Vagina (tissue), 2 donors: ENCODE measurements at places on chromosomes 11 and 22. TPM values are rescaled to one million over a fixed set of nuclear protein-coding genes. Genes with fewer than 3 reads are reported as not detected.
A peak's percentile ranks its signal among the peaks of the same experiment; 100 is the strongest.

Gene HTR3A
- not detected for total RNA-seq

Gene TTC9C
- 18.7 TPM for total RNA-seq

- no peaks in the 10 kb centered on the region for H3K27me3 ChIP-seq
- no peaks in the 10 kb centered on the region for H3K36me3 ChIP-seq
- peaks cover 39% of the 10 kb centered on the region for H3K4me1 ChIP-seq
- DNase-seq = no peak
- H3K4me3 ChIP-seq = no peak overlapping the region
- peak overlapping the region; percentile 71 for H3K27ac ChIP-seq
Observed at GRCh38 chr22:17847360-17848078, 73.2 kb upstream of the BID start.

DNA sequence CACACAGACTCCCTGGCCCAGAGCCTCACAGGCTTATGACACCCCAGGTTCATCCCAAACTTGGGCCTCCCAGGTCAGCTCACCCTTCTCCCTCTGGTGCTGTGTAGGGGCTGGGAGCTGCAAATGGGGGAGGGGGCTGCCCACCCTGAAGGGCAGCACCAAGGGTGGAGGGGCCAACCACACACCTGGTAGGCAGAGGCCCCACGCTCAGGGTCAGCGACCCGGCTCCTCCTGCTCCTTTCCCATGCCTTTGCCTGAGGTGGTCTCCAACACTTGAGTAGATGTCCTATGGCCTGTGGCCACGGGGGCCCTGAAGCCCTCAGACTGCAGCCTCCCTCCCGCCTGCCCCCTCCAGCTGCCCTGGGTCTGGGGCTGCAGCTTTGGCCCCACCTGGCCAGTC lies 3.4 kb downstream of the DGCR6 start:
- no peak overlapping the region for H3K27ac ChIP-seq
- H3K36me3 ChIP-seq = no peaks in the 10 kb centered on the region
- no peaks in the 10 kb centered on the region for H3K27me3 ChIP-seq
- no peak overlapping the region for H3K4me3 ChIP-seq

- no peaks in the 10 kb centered on the region for H3K27me3 ChIP-seq
- peak overlapping the region; percentile 84 for H3K27ac ChIP-seq
- peaks cover 99% of the 10 kb centered on the region for H3K4me1 ChIP-seq
- no peak for DNase-seq
- no peak overlapping the region for H3K4me3 ChIP-seq
Observed at GRCh38 chr11:76794371-76795289, 11.5 kb downstream of the TSKU start.
